Brain (organoid and tissue), 16 donors: ENCODE measurements at places on chromosomes 2 and 18.

GRCh38 chr18:79739440-79739778 lies 58.3 kb upstream of the KCNG2 start:
- no peak for DNase-seq

- DNase-seq: peak; percentile 54
These were observed 55.3 kb upstream of the CHST9 start for GRCh38 chr18:27240383-27240782.

GRCh38 chr2:198715302-198715835 lies 742.4 kb downstream of the SATB2 start:
- no peak for DNase-seq

DNA sequence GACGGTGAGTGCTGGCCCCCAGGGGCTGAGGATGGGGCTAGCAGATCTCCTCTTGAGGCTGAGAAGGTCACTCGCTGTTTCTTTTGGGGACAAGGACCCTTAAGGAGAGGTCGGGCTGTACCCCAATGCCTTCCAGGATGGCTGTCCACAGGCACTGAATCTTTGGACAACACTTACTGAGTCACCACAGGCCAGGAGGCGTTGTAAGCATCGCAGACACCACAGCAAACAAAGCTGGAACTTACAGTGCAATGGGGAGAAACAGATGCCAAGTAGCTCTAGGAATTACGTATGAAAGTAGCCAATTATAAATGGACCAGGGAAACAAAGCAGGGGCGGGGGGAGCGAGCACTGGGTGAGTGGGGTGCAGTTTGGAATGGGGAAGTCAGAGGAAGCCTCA lies 219.8 kb downstream of the GLI2 start:
- DNase-seq: no peak

DNA sequence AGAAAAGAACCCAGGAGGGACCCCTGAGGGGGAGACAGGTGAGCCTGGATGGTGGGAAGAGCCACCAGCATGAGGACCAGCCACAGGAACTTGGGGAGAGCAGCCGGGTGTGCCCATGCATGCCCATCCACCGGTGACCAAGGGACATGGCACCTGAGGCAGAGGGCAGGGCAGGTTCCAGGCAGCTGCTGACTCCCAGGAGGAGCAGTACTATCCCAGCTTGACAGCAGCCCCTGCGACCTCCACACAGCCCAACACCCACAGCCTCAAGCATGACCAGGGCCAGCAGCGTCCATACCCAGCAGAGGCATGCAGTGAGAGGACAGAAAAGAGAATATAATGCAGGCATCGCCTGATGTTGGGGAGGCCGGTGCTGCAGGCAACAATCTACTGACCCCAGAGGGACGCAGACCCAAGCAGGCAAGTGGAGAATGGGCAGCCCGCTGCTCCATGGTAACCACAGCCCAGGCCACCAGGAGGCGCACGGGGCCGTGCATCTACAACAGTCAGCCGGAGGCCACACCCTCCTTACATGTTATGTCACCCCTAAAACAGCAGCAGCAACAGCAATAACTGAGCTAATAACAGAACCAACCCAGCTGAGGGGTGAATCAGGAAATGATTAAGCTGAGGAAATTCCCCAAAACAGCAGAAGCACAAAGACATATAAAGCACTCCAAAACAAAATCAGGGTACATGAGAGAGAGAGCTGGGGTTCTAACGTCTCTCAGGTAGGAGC lies 44.1 kb downstream of the ANKMY1 start:
- DNase-seq: peak; percentile 46

DNA sequence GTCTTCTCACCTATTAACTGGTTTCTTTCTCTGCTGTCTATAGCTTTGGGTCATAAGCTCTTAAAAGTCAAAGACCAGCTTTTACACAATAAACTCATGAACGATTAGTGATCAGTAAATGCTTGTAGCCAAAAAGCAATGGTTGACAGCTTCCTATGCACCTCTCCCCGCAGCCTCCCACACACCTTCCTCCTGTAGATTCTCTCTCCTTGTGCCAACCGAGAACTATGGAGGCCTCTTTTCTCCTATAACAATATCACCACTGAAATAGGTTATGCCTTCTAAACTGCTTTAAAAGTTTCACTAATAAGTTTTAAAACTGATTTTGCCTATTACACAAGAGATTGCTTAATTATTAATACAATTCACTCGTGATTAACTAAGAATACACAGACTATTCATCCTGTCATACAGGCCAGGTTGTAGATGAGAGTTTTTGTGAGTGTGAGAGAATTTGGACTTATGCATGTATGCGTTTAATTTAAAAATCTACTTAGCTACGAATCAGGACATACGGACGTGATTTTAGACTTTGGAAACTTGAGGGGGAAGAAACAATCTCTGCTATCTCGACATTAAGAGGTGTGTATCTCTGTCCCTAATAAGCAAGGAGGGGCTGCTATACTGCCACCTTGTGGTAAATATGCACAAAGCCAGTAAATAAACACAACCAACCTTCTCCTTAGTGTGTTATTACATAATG lies 229.1 kb upstream of the RBBP8 start:
- DNase-seq: peak; percentile 51

DNA sequence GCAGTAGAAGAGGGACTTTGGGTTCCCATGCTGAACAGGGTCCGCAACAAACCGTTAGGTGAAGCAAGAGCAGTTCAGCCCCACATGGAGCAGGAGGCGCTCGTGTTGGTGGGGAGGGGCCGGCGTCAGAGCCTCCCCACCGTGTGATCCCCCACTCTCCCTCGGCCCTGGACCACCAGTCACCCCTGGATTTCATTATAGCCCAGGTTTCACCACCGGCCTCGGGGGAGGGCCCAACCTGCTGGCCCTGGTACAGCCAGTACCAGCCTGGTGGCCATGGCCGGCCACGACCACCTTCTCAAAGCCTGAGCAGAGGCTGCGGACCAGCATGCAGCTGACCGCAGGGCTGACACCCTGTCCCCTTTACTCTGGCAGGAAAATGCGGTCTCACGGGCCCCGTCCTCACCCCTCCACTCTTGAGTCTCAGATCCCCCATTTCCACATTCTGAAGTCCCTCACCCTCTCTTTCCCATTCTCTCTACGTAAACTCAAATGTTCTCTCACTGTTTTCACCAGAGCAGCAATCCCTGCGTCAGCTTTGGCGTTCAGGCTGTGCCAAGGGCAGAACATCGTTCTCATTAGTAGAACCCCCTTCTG lies 8.6 kb downstream of the MLPH start:
- no peak for DNase-seq

GRCh38 chr2:66477135-66477842 lies 42.4 kb downstream of the MEIS1 start:
- no peak for DNase-seq

- no peak for DNase-seq
These were observed 261.4 kb downstream of the CYP26B1 start for GRCh38 chr2:71886241-71886640.

DNA sequence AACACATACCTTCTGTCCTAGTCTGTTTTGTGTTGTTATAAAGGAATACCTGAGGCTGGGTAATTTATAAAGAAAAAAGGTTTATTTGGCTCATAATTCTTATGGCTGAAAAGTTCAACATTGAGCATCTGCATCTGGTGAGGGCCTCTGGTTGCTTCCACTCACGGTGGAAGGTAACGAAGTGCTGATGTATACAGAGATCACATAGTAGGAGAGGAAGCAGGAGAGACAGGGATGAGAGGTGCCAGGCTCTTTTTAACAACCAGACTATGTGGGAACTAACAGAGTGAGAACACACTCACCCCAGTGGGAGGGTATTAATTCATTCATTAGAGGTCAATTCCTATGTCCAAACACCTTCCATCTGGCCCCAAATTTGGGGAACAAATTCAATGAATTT lies 463.8 kb downstream of the DSC3 start:
- no peak for DNase-seq

- no peak for DNase-seq
These were observed 28.8 kb downstream of the HADHB start for GRCh38 chr2:26273501-26273900.

DNA sequence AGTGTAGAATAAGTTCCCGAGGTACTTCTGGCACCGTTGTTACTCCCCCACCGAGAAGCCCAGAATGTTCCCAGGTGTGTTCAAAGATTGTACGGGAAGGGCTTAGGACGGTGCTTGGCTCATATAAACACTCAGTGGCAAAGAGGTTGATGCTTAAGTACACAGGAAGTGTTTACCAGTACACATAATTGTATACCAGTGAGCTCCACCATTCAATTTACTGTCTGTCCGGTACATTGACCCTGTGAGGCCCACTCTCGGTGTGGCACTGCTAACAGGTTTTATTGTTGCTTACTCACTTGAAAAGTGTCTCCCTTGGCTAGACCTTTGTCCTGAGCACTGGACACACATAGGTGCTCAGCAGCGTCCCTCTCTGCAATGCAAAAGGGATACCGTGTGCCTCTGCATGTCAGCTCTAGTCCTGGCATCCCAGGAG lies 191.0 kb downstream of the NEDD4L start:
- DNase-seq: no peak

GRCh38 chr2:160753960-160754359 lies 260.4 kb upstream of the RBMS1 start:
- DNase-seq: no peak

DNA sequence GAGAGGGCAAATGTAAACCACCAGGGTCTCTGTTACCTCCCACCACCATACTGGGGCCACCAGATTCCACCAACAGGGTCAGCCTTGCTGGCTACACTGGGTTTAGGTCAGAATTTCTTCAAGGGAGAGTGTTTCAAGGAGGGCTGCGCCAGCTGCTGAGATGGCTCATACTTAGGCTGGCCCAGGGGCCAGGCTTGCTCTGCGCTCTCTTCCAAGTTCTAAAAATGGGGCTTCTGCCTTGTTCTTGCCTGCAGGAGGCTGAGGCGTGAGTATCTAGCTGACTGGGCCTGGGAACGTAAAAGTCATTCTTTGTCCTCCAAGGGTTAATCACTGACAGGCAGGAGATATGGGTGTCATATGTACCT lies 28.1 kb downstream of the MRPL33 start:
- no peak for DNase-seq

DNA sequence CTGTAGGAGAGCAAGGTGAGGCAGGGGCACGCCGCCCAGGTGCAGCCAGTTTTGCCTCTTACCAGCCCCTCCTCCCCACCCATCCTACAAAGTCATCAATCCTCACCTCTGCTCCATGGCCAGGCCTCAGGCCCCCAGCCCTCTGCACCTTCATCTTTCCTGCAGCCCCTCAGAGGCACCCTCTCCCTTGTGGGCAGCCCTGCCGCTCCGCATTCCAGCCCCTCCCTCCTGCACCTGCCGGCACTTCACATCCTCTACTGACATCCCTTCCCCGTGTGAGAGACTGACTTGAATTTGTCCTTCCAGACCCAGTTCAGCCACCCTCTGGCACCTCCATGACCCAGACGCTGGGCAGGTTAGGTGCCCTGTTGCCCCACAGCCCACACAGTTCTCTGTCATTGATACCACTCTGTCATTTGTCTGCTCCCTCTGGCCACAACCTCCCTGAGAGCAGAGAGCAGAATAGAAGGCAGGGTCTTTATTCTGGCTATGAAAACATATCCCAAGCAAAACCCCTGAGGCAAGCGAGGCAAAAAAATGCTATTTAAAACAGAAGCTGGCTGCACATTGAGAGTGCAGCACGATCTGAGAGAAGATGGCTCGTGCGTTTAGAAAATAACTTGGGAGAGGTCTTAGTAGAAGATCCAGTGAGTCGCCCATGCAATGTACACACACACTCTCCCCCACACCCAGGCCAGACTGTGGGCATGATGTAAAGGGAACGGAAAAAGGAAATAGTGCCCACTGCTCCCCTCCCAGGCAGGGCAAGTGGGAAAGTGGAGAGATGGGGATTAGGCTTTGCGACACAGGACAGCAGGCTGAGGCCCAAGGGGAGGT lies 25.9 kb downstream of the SDC1 start:
- no peak for DNase-seq

DNA sequence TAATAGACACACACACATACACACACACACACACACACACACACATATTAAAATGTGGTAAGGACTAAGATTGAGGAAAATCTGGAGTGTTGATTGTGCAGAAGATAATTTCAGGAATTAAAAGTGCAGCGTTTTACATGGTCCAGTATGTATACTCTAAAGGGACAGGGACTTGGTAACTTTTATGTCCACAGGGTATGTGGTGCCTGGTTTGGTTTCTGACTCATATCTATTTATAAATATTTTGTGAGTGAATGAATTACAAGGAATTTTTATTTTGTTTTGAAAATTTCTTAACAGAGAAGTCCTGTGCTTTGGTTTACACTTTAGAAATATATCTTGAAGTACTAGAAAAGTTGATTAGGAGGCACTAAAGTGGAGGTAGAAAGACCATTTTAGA lies 287.7 kb upstream of the NXPH2 start:
- DNase-seq: no peak

DNA sequence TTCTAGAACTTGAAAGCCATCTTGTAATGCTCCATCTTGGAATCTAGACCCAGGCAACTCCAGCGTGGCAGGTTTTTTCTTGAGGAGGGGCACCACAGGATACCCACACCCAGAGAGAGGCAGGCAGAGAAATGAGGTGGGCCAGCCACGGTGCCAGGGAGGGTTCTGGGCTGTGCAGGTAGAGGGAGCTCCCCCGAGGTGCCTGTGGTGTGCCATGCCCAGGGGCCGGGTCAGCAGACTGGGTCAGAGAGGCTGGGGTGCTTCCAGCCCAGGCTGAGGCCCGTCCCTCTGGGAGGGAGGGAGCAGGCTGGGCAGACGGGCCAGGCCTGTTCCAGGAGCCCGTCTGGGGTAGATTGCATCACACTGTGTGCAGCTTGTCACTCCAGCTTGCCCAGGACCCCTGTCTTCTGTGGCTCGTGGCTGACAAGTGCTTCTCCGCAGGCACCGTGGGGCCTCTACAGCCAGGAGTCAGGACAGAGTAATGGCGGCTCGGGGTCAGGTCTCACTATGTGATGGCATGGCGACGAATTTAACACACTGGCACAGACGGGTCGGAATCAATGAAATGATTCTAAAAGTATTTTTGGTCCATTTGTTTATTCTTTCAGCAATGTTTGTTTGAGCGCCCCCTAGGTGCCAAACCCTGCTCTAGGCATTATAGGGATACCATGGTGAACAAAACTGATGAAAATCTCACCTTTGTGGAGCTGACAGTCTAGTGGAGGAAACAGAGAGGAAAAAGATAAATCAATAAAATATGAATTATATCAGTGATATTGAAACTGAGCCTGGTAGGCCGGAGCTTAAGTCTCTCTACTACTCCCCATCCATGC lies 144.0 kb downstream of the ACOXL start:
- DNase-seq: no peak

GRCh38 chr2:127762846-127763245 lies 48.1 kb downstream of the WDR33 start:
- DNase-seq: no peak

DNA sequence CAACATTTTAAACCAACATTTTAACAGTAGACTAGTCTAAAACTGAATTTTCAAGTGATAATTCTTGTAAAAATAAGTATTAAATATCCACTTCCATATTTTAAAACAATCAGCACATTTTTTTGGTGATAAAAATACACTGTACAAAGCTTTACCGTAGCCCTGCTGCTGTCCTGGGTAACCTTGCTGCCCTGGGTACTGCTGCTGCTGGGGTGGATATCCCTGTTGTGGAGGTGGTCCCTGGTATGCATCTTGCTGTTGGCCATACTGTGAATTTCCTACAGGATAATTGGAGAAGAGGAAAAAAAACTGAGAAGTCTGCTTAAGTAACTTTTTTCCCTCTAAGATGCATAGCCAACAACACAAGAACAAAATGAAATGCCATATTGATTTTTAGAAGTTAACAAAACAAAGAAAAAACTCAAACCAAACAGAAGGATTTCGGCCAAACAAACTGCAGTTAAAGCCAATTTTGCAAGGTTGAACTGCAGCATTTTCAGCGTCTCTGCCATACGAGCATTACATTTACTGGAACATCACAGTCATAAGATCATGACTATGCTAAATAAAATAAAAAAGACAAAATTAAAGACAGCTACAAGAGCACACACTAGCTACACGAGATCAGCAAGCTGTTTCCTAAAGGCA lies 55.4 kb downstream of the SS18 start:
- no peak for DNase-seq
